ENCODE measurements at places on chromosomes 6 and 20.

DNA sequence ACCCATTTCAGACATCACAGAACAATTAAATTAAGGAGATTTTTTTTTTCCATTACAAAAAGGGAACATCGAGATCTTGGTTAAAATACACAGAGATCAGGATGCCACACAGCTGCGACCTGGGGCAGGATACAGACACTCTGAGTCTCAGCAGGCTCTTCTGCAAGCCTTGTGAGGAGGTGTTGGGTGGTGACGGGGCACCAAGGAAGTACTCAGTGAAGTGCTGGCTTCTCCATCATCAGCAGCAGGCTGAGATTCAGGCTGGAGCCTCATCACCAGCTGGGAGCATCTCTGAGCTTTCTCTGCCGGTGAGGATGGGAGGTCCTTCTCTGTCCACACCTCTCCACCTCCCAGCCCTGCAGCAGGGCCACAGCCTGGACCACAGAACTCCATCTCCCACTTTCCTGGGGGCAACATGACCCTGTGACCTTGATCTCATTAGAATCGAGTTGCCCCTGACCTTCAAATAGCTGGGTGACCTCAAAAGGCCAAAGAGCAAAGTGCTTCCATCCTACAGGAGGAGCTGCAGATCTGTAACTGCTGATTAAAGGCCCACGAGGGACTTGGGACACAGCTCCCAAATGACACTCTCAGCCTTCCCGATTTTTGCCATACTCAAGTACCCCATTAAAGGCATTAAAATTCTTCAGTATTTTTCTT, 16.0 kb downstream of the PMEPA1 start:
- DNase-seq, result no peak

DNA sequence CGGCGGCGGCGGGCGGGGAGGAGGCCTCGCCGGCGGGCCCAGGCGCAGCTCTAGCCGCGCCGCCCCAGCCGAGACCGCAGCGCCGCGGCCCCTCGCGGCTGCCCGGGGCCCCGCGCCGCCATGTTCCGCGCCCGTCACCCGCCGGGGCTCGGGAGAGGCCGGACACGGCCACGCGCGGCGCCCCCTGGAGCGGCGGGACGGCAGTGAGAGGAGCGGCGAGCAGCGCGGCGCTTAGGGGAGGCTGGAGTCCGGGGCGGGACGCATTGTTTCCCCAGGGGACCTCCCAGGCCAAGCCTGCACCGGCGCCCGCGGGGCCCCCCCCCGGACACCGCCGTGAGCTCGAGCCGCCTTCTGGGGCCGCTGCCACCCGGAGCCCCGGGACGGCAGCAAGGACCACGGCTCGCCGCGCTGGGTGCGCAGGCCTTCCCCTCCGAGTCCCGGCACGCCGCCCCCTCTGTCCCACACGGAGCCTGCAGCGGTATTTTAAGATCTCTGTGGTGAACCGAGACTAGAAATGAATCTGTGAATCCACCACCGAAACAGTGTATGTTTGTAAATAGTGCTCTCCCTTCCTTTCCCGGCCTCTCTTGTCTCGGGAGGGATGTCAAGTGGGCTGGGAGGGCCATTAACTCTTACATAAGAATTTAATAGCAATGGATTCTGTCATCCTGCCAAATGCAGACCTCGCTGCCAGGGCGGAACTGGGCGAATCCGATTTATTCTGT, 424 bp upstream of the KIF13A start:
- no peak for DNase-seq

- DNase-seq, result peak; percentile 99
These were observed 390.8 kb downstream of the GJA1 start for GRCh38 chr6:121826156-121826810.

- DNase-seq, result peak; percentile 84
These were observed 72.3 kb downstream of the RNGTT start for GRCh38 chr6:88890860-88891845.

- DNase-seq, result no peak
These were observed 296.8 kb downstream of the PREX1 start for GRCh38 chr20:48530957-48531356.

DNA sequence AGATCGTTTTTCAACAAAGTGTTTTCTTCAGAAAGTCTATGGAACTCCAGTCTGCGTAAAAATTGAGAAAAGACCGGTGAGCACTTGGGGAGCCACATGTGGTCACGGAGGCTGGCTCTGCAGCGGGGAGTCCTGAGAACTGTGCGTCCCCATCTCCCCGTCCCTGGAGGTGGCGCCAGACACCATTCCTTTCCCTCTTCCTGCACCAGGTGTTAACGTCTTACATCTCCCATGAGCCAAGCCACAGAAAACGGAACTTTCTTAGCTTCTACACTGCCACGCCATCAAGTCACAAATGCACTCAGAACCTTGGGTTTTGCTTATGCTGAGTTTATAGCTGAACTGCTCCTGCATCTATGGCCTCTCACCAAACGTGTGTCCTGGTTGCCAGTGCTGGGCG, 62.6 kb downstream of the GINS1 start:
- peak; percentile 51 for DNase-seq

Data from bronchial epithelial cell (primary cell).